ENCODE measurements at places on chromosomes 4 and X. TPM values are rescaled to one million over a fixed set of nuclear protein-coding genes. Genes with fewer than 3 reads are reported as not detected.

SLC4A4 gene
- under 0.01 TPM for total RNA-seq

SPATA4 gene
- 0.14 TPM for total RNA-seq

HTRA3 gene
- total RNA-seq = 0.14 TPM

CT47B1 gene
- total RNA-seq = not detected

ATP2B3 gene
- total RNA-seq = not detected

SNCA gene
- 25.6 TPM for total RNA-seq

UGT2B17 gene
- total RNA-seq = under 0.01 TPM

SLC10A6 gene
- 41.0 TPM for total RNA-seq

GAGE12F gene
- not detected for total RNA-seq

CD38 gene
- not detected for total RNA-seq

GPRASP3 gene
- 5.2 TPM for total RNA-seq

ARX gene
- total RNA-seq = not detected

ZNF827 gene
- 11.5 TPM for total RNA-seq

NRK gene
- under 0.01 TPM for total RNA-seq
